ENCODE measurements at places on chromosomes 3 and 15.

DNA sequence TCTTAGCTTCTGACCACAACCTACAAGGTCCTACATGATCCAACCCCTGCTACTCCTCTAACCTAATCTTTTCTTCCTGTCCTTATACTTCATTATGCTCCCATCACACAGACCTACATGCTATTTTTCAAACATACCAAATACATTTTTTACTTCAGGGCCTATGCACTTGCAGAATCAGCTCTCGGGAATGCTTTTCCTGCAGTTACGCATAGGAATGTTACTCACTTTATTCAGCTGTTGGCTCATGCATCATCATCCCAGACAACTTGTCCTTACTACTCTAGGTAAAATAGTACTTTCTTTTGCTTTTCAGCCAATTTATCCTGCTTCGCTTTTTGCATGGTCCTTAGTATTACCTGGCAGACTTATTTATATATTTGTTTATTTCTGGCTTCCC, 105.6 kb downstream of the OXSM start:
- DNase-seq, result no peak

GRCh38 chr3:6439226-6439625, 421.7 kb upstream of the GRM7 start:
- DNase-seq, result no peak

DNA sequence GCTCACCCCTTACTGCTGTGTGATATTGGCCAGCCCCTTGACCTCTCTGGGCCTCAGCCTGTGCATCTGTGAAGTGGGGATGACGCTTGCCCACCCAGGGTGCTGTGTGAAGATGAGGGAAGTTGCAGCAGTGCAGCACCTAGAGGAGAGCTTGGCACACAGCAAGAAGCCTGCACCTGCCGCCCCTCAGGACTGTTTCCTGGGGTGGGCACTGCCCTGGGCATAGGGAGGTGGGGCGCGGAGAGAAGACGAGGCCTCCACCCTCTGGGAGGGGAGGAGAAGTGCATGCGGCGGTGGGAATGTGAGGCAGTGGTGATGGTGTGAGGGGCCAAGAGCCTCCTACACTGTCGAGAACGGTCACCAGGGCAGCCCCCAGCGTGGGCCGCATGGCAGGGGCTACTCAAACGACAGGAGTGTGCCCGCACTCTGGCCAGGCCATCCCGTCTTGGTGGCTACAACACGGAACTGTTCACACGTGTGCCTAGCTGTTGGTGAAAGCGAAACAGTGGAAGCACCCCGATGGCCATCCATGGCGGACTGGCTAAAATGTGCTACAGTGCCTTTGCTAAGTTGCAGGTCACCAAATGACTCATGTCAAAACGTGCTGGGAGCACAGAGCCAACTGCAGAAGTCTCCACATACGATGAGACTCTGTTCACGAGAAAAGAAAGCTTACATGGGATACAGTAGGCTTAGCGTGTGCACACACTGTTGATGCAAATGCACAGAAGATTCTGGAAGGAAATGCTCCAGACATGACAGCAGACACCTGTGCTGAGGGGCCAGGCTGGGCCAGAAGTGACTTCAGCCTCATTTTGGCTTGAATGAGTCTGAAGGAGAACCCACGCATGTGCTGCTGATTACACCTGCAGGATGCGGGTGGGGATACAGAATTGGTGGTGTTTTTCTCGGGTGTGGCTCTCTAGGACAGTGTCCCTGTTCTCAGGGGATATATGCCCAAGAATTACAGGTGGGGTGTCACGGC, 40.4 kb upstream of the IQSEC1 start:
- DNase-seq, result no peak

- no peak for DNase-seq
Measured at GRCh38 chr3:117893638-117894037, 1141.0 kb downstream of the IGSF11 start.

- DNase-seq, result no peak
Measured at GRCh38 chr3:185928496-185928895, 9.3 kb downstream of the TRA2B start.

DNA sequence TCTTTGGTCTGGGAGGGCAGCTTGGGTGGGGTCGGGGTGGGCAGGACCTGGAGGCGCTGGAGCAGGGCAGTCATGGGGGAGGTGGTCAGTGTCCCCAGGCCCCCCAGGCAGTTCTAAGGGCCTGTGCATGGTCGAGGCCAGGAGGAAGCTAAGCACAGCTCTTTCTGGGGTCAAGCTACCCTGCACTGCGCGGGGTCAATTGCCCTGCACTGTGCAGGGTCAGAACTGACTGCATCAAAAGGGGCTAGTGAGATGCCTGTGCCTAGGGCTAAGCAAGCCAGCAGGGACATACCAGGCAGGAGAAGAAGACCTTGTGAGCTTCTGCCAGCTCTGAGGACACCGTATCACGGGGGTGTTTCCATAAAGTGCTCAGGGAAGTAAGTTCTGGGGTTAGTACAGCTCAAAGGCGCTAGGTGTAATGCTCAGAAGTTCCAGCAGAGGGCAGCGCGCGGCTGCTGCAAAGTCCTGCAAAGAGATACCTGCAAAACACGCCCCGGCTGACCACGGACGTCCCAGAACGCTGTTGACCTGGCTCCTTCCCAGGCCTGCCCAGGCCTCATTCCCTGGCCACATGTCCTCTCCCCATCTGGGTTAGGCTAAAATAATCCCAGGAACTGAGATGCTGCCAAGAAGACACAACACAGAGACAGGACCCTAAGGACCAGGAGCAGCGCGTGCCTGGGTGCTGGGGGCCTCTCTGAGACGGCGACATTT, 18.8 kb upstream of the IQSEC1 start:
- DNase-seq, result peak; percentile 64

- DNase-seq, result no peak
Measured at GRCh38 chr3:157532529-157533297, 29.5 kb upstream of the VEPH1 start.

DNA sequence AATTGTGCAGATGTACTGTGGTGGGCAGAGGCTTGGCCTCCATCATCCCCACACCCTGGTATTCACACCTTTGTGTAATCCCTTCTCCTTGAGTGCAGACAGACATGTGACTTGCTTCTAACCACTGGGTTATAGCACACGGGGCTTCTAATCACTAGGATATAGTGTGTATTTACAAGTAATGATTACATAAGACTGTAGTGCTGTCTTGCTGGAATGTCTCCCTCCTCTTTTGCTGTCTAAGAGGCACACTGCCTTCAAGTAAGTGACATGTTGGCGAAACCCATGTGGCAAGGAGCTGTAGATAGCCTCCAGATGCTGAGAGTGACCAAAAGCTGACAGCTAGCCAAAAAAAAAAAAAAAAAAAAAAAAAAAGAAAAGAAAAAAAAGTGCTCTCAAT, 542.7 kb upstream of the MDFIC2 start:
- no peak for DNase-seq

- no peak for DNase-seq
Measured at GRCh38 chr3:27358372-27358771, 10.8 kb downstream of the NEK10 start.

DNA sequence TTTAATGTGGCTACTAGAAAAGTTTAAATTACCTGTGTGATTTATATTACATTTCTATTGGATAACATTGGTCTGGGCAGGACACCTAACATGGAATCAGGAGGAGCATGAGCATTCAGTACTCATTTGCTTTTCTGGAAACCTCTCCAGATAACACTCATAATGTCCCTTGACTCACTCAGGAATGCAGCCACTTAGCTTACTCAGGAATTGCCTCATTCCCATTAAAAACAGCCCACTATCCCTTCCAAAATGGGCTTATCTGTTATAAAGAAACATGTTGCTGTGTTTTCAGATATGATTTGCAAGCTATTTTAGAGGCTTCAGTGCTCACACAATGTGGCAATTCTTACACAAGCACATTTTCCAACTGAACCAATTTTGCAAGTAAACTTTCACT, 17.1 kb downstream of the GBE1 start:
- DNase-seq, result no peak

GRCh38 chr3:59540241-59540640, 490.4 kb upstream of the CFAP20DC start:
- no peak for DNase-seq

Measured in stimulated activated CD8-positive, alpha-beta memory T cell treated with anti-CD3 and anti-CD28 coated beads, Interleukin-15, amount 100 ng/mL, for 48 hours (primary cell).